ENCODE measurements at places on chromosomes 6 and 20. TPM values are rescaled to one million over a fixed set of nuclear protein-coding genes. Genes with fewer than 3 reads are reported as not detected.

DNA sequence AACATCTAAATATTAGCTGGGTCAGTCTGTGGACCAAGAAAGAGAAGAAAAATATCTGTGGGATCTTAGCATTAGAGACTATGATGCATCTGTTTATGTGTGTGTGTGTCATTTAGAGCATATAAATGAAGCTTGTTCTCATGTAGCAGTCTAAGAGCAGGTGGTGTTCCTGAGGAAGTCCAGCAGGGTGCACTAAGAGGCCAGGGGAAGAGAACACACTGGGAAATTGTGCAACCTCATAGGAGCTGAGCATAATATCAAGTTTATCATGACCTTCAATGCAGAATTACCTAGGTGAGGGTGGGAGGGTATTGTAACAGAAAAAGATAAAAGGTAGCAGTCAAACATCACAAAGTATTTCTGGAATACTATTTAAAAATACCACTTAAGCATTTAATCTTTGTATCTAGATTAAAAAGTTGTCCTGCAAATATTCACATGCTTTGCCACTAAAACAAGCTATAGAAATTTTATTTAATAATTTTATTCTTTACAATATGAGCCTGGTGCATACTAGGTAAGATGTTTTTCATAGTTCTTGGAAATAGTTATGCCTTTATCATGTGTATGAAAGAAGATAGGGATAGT lies 80.5 kb downstream of the SMPDL3A start:
- DNase-seq, result peak; percentile 2

DNA sequence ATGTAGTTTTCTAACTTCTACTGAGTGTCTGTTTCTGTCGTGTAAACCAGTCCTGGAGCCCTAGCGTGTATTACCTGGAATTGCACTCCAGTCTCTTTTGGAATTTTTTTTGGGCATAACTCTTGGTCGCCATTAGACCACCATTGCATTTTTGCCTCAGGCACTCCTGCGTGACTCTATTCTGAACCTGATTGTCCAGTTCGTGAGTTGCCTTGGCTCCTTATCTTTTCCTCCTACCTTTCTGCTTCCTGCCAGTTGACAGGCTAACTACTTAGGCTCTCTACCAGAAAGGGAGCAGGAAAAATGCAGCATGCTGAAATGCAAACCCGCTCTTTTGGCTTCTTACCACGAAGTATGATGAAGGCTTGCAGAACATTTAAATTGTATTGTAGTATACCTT lies 490.9 kb upstream of the SOX4 start:
- DNase-seq, result no peak

DNA sequence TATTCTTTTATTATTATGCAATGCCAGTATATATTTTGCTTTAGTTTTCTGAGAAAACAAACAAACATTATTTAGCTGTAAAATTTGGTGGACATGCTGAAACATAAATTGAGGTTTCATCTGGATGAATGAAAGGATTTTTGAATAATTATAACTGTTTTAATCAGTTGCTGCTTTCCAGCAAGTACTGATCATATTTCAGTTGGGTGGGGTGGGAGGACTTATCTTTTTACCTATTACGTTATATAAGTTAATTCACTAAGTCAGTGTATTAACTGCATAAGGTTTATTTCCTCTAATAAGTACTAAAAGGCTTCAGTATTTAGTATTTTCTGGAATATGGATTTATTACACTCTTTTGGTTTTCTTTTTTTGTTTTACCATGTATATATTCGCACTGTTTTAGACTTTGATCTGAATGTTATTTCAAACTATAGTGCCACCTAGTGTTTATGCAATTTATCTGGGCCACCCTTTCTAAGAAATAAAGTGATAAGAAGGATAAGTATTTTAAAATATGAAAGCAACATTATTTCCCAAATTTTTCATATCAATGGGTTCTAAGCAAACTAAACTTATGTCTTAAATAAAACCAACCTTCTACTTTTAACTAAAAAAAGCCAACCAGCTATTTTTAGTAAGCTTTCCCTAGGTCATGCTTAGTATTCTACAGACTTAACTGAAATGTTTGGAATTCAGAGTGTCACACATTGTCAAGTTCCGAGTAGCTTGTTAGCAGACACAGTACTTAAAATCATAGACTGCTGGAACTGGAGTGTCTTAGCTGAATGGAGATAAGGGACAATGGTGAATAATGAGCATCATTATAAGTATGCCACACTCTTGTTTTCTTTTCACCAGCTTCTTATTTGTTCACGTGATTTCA lies 105.4 kb upstream of the MCHR2 start:
- DNase-seq, result no peak

GRCh38 chr6:129120856-129121638 lies 238.1 kb downstream of the LAMA2 start:
- no peak for DNase-seq

GRCh38 chr6:165231581-165232561 lies 77.5 kb downstream of the C6orf118 start:
- no peak for DNase-seq

DNA sequence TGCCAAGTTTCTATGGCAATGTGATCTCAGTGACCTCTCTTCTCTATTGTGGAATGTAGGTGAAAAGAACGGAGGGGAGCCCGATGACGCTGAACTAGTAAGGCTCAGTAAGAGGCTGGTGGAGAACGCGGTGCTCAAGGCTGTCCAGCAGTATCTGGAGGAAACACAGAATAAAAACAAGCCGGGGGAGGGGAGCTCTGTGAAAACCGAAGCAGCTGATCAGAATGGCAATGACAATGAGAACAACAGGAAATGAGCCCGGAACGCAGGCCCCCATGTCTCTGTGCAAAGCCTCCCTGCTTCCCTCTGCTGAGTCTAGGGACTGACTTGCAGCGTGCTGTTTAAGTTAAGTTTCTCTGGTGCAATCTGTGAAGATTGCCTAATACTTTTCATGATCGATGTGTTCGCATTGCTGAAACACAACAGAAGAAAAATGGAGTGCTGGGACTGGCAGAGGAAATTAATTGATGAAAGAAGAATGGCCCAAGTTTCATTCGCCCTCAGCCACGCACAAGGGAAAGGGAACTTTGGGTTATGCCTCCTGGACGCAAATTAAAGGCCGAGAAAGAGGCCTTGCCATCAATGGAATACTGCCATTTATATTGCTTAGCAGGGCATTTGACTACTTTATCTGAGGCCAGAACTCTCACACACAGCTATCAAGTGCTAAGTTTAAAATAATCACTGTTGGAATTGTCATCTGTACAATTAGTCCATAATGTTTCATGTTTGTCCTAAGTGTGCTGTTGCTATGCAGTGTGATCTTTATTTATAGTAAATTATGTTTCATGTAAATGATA lies 146.4 kb downstream of the AKAP7 start:
- no peak for DNase-seq

DNA sequence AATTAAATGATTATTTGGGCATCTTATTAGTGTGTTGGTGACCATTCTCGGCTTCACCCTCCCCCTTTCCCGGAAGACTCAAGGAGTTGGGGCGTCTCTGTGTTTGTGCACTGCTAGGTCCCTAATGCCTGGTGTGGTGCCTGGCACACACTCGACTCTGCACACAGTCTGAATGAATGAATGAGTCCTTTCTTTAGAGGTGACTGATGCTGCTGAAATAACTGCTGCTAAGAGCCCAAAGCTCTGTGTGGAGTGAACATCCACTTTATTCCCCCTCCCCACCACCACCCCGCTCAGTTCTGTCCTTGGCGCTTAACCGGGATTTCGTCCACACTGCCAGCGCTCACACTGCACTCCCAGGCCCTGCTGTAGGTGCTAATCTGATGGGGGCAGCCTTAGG lies 1.2 kb upstream of the PHACTR3 start:
- DNase-seq, result no peak

Gene UBD
- 10.1 TPM for total RNA-seq

DNA sequence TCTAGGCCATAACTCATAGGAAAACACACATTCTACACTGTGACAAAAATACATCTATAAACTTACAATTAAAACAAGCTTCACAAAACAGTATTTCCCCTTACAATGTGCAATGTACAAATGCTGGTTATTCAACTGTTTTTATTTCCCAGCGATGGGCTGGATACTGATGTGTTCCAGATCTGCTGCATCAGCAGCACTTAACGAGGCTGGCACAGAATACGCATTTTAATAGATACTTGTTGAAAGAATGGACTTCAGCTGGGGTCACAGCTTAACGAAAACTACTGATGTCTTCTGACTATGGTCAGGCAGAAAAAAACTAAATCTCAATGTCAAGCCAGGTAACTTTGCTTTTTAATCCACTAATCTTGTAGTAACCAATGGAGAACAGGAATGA lies 70.9 kb downstream of the B4GALT5 start:
- no peak for DNase-seq

DNA sequence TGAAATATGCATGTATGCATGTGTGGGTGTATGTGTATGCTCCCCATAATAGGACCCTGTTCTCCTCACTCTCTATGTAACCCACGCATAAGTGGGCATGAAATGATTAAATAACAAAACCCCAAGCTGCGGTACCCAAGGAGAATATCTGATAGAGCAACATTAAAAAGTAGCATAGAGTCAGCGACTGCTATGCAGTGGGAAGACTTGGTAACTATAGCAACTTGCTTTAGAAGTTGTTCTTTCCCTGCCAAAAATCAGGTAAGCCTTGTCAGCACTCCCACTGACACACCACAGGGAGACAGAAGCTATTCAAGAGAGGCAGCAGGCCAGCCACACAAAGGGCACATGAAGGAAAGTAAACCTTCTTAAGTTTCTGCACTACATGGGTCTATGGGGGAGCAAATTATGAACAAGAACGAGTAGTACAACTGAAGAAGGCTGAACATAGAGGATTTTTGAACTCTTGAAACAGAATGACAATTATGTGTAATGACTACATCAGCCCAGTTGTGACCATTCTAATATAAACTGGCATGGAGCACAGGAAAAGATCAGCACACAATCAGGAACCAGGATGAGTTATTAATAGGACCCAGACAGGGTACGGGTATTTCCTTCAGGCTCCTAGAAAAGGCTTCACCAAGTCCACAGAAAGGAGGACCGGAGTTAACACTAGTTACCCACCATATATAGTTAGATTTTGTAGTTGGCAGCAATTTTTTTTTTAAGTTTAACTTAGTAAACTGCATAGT lies 89.9 kb downstream of the GPR6 start:
- no peak for DNase-seq

Gene GDAP1L1
- not detected for total RNA-seq

DNA sequence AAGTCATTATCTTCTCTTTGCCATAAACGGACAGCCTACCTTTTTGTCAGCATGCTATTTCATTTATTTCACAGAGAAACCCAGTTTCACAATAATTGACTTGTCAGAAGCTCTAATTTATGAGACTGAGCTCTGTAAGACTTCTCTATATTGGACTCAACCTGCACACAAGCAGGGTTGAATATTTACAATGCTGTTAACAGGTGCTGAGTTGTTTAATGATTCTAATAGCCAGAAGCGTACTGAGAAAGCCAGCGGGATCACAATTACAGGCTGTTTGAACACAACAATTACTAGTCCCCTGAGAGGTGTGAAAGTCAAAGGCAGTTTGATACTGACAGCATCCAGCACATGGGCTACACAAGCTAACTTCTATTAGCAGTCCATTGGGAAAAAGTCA lies 128.2 kb upstream of the SIM1 start:
- no peak for DNase-seq

GRCh38 chr6:67287566-67287965 lies 1347.5 kb upstream of the ADGRB3 start:
- DNase-seq, result no peak

DNA sequence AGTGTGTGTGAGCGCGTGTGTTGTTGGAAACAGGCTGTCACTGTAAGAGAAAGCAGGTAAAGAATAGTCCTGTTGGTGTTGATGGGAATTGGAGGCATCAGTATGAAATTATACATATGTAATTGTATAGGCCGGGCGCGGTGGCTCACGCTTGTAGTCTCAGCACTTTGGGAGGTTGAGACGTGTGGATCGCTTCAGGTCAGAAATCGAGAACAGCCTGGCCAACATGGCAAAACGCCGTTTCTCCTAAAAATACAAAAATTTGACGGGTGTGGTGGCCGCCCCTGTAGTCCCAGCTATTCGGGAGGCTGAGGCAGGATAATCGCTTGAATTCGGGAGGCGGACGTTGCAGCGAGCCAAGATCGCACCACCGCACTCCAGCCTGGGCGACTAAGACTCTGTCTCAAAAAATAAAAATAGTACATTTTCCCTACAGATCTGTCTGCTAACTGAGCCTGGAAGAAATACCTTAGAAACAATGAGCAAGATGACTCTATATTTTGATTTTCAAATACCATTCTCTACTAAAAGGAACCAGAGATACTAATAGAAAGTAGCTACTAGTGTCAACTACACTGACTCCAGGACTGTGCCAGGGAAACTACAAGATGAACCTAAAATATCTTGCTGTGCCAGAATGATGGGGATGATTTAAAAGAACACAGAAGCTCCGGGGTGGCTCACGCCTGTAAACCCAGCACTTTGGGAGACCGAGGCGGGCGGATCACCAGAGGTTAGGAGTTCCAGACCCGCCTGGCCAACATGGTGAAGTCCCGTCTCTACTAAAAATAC lies 110.8 kb downstream of the TRIM27 start:
- DNase-seq, result no peak

DNA sequence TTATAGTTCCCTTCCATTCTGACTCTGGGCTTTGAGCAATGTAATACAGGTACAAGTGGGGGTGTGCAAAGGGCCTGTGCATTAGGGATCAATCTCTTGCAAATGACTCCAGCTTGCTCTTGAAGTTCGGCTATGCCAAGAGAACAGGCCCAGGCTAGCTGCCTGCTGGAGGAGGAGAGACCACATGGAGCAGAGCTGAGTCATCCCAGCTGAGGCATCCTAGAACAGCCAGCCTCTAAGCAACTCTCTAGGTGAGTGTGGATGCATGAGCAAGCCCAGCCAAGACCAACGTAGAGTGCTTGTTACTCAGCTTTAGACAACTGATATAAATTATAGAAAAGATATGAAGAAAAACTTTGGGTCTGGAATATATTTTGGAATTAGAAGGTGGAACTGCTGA lies 47.6 kb upstream of the RBM24 start:
- DNase-seq, result peak; percentile 57

GRCh38 chr20:19589787-19590362 lies 168.2 kb upstream of the RIN2 start:
- no peak for DNase-seq

DNA sequence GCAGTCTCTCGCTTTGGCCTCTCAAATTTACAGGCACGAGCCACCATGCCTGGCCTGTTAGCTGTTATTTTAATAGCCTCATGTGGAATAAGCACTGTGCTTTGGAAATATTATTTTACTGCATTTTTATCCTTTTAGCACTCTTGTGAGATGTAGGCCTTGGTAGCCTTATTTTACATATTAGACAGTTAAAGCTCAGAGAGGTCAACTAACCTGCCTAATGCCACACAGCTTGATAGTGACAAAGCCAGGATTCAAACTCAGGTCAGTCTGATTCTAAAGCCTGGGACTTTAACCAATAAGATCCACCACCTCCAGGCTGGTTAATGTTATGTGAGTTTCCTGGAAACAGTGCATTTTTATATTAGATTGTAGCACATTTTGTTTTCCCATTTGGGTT lies 9.5 kb downstream of the TNFAIP3 start:
- no peak for DNase-seq

DNA sequence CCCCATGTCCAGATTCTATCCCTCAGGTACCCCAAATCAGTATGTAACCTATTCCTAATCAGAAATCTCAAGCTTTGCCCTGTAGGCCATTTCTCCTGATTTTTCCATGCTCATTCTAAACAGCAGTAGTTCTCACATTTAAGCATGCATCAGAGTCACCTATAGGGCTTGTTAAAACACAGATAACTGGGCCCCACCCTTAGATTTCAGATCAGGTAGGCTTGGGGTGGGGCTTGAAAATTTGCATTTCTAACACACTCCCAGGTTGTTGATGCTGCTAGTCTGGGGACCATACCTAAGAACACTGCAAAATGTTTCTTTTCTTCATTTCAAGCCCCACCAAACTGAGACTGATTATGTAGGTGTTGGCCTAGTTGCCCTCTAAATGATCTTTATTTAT lies 621.2 kb upstream of the FLRT3 start:
- no peak for DNase-seq

All from Daoy (cell line).